Astrocyte (in vitro differentiated cells and primary cell): ENCODE measurements at places on chromosomes 7 and 10. TPM values are rescaled to one million over a fixed set of nuclear protein-coding genes. Genes with fewer than 3 reads are reported as not detected.

DNA sequence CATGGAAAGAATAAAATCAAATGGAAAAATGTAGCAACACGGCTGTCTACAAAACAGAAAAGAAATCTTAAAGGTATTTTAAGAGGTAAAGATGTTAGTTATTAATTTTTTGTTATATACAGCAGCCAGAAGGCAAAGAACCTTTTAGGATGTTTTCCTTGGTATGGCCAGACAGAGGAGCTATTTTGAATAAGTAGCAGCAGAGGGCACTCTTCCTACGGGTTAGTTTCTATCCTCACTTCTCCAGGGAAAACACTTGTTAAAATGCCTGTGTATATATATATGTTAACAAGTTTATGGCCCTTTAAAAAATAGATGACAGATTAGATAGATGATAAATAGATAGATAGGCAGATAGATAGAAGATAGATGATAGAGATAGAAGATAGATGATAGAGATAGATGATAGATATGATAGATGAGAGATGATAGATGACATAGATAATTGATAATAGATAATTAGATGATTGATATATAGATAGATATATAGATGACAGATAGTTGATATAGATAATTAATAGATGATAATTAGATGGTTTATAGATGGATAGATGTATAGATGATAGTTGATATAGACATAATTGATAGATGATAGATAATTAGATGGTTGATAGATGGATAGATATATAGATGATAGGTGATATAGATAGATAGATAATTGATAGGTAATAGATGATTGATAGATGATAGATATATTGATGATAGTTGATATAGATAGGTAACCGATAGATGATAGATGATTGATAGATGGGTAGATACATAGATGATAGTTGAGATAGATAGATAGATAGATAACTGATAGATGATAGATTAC lies 57.8 kb upstream of the WIPF3 start:
- DNase-seq: peak; percentile 3

- peak; percentile 12 for DNase-seq
These were observed at the start of gene ODAD2 for GRCh38 chr10:27998954-27999275. ODAD2 (minus strand) TSS chr10:27999079; CDS start chr10:27995142, 3,937 bp downstream.

TLX1 gene
- not detected in 2 replicates for total RNA-seq

DNA sequence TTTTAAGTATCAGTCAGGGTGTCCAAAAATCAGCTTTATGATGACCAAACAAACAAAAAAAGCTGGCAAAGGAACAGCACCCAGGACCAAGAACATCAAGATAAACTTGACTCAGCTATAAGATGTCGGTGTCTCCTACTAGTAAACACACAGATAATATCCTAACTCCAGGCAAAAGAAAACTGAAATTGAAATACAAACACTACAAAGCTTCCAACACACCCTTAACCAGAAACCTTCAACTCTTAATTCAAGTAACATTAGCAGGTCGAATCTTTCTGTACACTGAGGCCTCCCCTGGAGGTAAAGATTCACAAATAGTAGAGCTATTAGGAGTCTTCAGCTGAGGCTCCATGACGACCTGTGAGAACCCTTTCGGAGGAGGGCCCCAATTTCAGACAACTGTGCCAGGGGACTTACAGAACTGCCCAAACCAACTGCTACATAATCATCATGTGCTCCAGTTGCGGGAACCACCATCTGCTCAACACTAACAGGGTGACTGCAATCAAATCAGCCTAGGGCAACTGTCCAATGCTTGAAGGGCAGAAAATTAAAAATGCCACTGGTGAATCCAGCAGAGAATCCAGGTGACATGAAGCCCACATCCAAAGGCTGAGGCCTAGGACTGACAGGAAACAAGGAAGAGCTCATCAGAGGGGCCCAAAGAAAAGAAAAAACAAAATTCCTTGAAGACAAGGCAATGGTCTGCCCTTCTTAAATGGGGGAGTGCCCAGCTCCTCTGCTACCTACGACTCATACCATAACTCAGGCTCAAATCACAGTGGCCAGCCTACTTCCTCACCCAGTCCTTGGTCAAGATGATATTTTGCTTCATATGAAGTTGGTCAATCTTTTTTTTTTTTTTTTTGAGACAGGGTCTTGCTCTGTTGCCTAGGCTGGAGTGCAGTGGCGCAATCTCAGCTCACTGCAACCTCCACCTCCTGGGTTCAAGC lies 20.0 kb downstream of the XPNPEP1 start:
- DNase-seq: no peak

GRCh38 chr7:39967406-39968161 lies 17.5 kb downstream of the CDK13 start:
- no peak for DNase-seq

- DNase-seq: peak; percentile 95
These were observed 11.0 kb downstream of the MPP7 start for GRCh38 chr10:28291881-28292297.

- DNase-seq: peak; percentile 32
These were observed 2.9 kb upstream of the GET4 start for GRCh38 chr7:873367-874002.

DGKI gene
- 6.3 and 7.5 TPM in 2 replicates for total RNA-seq

DNA sequence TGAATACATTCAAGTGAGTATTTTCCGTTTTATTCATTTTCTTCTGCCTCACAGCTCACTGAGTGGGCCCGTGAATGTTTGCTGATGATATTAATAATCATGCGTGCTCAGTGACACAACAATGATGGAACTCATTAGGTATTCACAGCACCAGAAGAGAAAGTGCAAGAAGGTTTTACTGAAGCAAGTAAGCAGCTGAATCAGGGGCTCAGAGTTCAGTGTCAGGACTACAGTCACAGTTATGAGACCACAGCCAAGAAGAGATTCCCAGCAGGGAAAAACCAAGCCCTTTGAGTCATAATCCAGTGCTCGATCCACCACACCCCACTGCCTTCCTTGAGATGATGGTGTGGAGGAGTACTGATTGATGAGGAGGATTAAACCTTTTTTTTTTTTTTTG lies 247.4 kb downstream of the KIAA1217 start:
- DNase-seq: peak; percentile 98

CASP7 gene
- total RNA-seq: 41.9 and 44.9 TPM in 2 replicates

DNA sequence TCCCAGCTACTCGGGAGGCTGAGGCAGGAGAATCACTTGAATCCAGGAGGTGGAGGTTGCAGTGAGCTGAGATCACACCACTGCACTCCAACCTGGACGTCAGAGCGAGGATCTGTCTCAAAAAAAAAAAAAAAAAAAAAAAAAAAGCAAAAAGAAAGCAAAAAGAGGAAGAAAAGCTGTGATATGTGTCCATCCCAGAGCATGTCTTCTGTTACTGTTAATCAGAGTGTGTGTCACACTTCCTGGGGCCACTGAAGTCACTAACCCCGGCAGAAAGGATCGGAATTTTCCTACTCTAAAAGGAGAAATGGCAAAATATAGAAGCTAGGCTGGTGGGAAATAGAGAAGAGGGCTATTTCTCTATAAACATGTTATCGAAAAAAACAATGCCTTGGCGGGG lies 11.9 kb downstream of the PIK3AP1 start:
- DNase-seq: no peak

- DNase-seq: no peak
These were observed 36.8 kb downstream of the TAS2R41 start for GRCh38 chr7:143514487-143514886.
